ENCODE measurements at places on chromosomes 4 and X.
A peak's percentile ranks its signal among the peaks of the same experiment; 100 is the strongest.

GRCh38 chr4:8912506-8912905, 40.9 kb upstream of the HMX1 start:
- no peak for DNase-seq

- peak; percentile 29 for DNase-seq
Measured at GRCh38 chr4:105520819-105521790, 31.3 kb upstream of the ARHGEF38 start.

- no peak for DNase-seq
Measured at GRCh38 chr4:38490753-38491446, 173.1 kb upstream of the KLF3 start.

- DNase-seq = no peak
Measured at GRCh38 chr4:105469736-105470135, 4.1 kb downstream of the PPA2 start.

GRCh38 chr4:132818091-132818490, 331.0 kb upstream of the PCDH10 start:
- no peak for DNase-seq
